ENCODE measurements at places on chromosomes 12 and 14.

- no peak for DNase-seq
Observed at GRCh38 chr12:64351265-64351664, 39.3 kb downstream of the C12orf56 start.

GRCh38 chr14:76958020-76958979 is 70.2 kb downstream of the IRF2BPL start:
- DNase-seq, result no peak

DNA sequence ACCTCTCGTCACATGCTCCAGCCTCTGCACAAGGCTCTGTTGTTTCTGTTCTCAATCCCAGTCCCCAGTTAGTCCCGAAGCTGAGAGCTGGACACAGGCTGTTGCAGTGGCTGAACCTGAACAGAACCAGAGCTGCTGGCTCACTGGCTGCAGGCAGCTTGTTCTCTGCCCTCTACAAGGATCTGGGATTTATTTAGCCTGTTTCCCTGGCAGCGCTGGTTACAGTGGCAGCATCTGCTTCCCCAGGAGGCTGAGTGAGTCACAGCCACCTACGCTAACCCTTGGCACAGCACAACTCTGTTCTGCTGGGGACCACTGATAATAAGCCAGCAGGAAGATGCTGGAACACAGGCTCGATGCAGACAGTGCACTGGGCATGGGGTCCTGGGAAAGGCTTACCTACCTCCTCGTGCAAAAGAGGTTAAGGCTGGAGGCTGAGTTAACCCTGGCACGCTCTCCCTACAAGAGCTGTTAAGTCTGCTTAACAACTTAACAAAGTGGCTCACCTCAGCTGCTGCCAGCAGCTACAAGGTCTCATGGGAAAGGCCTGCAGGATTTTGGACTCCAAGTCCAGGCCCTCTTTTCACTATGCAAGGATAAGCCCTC is 299.6 kb downstream of the PCNX1 start:
- no peak for DNase-seq

DNA sequence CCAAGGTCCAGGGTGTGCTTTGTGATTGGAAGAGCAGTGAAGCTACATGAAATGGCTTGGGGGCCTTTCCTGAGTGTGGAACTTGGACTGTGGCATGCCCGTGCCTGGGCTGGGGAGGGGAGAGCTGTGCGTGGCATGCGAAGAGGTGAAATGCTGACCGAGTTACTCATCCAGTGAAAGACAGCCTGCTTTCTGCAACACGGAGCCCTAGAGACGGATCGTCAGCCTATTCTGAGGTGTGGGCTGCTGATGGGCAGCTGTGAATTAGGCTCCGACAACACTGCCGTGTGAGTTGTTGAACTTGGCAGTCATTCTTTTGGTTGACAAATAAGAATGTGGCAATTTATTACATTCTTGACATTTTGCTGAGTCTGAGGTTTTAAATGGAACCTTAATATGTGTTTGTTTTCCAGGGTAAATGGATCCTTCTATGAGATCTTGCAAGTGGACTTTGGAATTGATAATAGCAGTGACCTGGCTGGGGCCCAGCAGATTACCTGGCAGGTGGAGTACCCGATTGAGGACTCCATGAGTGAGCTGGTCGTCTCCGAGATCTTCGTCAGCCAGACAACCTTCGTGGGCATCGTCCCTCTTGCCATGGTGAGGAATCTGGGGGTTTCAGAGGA is 453.9 kb downstream of the AACS start:
- DNase-seq, result no peak

DNA sequence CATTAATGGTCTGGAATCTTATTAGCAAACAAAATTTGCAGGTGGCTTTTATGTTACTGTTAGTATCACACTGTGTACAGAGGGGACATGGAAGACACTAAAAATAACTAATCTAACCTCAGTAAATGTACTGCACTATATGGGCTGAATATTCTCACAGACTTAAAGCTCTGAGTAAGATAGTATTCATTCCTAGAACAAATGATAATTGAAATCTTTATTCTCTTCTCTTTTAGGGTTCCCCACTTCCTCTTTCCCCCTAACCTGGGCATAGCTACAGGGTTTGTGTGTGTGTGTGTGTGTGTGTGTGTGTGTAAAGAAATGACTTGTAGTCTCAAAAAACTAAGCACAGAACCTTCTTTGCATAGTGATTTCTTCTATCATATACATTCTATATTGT is 21.4 kb upstream of the HECTD1 start:
- no peak for DNase-seq

DNA sequence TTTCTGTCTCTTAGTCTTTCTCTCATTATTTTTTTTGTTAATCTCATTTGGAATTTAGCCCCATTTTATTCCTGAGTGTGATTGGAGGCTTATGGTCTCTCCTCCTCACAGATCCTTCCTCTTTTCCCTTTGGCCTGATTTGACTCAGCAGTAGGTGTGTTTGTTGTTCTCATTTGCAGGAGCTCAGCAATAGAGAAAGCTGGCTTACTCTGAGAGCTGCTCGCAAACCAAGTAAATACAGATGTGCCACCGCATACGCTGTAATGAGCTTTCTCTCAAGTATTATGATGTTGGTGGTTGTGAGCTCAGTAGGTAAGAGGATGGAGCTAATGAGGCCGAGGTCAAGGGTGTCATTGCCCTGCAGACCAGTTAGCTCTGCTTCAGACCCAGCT is 206.5 kb downstream of the ETV6 start:
- DNase-seq, result no peak

DNA sequence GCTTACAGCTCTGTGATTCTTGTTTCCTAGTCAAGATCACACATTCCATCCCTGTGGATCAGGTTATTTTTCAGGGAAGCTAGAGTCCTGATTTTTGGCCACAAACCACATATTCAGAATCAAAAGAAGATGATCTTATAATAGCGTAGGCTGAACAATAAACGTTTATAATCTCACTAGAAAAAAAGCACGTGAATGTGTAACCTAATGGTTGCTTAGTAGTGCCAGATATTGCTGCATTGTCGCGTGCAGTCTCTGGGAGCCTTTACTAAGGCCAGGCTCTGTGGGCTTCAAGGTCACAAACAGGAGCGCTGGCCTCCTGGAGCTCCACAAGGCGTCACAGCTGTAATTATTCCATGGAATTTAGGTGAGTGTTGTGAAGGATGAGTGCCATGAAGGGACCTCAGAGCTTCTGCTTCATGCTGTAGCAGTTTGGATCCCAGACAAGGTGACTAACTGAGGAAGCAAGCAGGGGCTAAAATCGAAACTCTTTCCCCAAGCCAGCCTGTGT is 17.4 kb downstream of the CDKN1B start:
- DNase-seq, result no peak

DNA sequence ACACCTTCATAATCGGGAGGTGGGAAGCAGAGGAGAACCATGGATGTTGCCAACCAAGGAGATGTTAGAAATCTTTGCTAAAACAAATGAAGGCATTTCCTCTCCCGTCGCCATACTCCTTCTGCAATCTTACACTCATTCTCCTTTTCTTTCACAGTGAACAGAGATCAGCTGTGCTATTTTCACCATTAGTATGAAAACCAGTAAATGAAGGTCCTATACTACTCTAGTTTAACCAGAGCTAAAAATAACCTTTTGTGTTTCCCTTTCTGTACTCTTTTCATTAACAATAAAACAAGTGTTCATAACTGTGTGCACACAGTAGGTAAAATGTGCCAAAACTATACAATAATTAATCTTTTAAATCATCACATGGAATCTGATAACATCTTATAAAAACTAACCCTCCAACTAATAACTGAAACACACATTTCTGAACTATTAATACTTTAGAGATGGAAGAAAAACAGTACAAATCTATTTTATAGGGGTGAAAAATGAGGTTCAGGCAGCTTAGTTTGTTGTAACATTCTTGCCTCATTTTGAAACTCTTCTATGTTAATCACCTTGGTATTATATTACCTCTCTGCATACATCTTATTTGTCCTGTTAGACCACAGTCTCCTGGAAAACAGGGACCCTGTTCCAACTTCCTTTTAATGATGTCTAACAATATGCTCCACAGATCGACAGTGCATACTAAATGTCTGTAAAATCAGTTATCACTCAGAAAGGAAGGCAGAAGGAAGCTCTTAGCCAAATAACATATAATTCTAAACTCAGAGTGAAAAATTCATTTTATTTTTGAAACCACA is 69.5 kb downstream of the SPPL3 start:
- no peak for DNase-seq

- DNase-seq, result no peak
Observed at GRCh38 chr12:67052981-67053380, 216.2 kb upstream of the CAND1 start.

GRCh38 chr14:49593016-49593415 is 5.7 kb upstream of the LRR1 start:
- DNase-seq, result no peak

DNA sequence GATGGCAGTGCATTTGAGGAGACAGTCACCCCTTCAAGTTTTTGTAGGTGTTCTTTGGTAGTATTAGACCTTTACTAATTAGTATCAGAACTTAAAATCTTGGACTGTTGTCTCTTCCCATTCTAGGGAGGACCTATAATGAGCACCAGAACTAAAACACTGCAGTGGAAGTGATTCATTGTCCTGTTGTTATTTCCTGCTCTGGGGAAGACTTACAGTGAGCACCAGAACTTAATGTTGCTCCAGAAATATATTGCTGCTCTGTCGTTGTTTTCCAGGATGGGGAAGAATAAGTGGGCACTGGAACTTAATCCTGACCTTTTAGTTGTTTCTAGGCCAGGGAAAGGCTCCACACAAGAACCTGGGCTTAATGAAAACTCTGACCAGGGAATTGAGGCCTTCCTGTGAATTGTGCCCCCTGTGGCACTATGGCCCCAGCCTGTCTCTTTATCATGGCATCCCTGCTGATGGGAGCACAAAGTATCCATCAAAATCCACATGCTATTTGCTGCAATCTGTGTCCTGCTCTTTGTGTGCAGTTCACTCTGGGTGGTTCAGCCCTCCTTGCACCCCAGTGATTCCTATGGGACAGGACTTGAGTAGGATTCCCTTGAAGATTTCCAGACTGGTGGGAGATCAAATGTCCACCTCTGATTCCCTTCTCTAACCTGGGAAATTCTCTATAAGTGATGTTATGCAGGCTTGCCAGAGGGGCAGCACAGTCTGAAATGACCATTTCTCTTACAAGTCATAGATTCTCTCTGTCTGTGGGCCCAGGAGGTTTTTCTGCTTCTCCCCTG is 175.8 kb downstream of the PAWR start:
- no peak for DNase-seq

- DNase-seq, result no peak
Observed at GRCh38 chr12:105418821-105419291, 88.4 kb downstream of the C12orf75 start.

DNA sequence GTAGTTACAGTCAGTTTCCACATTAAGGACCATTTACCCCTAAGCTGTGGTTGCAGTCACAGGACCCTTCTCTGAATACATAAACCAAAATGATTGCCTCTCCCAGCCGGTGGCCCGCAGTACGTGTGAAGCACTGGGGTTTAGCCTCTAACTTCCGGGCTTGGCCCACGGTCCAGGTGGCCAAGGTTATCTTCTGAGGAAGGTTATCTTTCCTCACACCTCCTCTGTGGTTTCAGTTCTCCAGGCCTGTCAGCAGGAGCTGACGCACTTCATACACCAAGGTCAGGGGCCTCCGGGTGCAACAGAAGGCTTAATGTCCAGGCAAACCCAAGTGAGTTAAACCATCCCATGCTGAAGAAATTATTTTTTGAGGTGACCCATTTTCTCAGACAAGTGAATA is 291.0 kb upstream of the FKBP4 start:
- no peak for DNase-seq

- DNase-seq, result no peak
Observed at GRCh38 chr12:20017802-20018201, 350.5 kb upstream of the PDE3A start.

All from stimulated activated CD4-positive, alpha-beta T cell treated with anti-CD3 and anti-CD28 coated beads, Interleukin-15, amount 100 ng/mL, for 1 hour (primary cell).